ENCODE measurements at places on chromosomes 12 and 14.
A peak's percentile ranks its signal among the peaks of the same experiment; 100 is the strongest.

- no peak for DNase-seq
Observed at GRCh38 chr12:56020423-56021184, at the start of gene IKZF4. Gene IKZF4, plus strand, starts transcription at chr12:56021043. Its CDS starts 451 bp downstream, at chr12:56021494.

DNA sequence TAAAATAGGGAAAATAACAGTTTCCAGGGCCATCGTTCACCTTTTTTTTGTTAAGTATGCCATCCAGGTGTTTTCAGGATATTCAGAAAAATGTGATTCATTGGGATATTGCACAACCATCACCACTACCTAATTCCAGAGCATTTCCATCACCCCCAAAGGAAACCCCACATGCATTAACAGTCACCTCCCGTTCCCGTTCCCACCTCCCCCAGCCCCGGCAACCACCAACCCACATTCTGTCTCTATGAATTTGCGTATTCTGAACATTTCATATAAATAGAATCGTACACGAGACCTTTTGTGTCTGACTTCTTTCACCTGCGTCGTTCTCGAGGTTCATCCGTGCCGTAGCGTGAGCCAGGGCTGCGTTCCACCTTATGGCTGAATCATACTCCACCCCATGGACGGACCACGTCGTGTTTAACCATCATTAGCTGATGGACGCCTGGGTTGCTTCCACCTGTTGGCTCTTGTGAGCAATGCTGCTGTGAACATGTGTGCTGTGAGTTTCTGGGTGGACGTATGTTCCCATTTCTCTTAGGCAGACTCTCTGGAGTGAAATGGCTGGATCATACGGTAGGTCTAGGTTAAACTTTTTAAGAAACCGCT is 51.0 kb upstream of the NCOR2 start:
- no peak for DNase-seq

DNA sequence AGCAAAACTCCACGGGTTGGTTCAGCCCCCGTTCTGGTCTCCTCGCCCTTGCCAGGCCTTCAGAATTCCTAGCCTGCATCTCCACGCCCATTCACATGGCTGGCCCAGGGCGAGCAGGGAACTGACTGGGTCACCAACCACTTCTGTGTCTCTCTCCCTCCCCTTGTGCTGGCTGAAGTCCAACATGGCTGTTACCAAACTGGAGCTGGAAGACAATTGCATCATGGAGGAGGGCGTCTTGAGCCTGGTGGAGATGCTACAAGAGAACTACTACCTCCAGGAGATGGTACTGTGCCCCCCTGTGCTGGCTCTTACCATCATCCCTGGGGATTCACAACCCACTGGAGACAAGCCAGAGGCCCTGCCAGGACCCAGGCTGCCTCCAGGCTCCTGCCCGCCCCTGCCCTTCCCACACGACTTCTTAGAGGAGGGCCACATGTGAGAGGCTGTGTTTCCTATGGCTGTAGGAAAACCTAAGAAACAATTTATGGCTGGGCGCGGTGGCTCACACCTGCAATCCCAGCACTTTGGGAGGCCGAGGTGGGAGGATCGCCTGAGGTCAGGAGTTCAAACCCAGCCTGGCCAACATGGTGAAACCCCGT is 9.9 kb downstream of the LRRC74A start:
- DNase-seq, result no peak

- no peak for DNase-seq
Observed at GRCh38 chr14:96126339-96126782, 78.3 kb upstream of the BDKRB2 start.

DNA sequence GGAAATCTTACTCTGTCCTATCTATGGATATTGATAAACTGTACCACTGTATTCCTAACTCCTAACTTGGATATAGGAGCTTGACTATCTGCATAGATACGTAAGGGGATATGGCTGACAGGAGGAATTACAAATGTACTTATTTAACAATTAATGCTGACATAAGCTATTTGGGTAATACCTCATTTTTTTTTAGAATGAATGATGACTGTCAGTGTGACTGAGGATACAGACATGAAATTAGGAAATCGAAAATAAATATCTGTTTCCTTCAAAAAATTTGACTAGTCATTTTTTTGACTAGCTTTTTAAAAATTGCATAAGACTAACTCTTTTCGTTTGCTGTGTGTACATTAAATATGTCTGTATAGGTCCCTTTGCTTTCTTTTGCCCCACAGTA is 74.9 kb downstream of the PDE3A start:
- no peak for DNase-seq

GRCh38 chr14:36553656-36554260 is 28.7 kb downstream of the NKX2-8 start:
- peak; percentile 6 for DNase-seq

GRCh38 chr14:25041484-25041883 is 8.5 kb downstream of the STXBP6 start:
- DNase-seq, result no peak

DNA sequence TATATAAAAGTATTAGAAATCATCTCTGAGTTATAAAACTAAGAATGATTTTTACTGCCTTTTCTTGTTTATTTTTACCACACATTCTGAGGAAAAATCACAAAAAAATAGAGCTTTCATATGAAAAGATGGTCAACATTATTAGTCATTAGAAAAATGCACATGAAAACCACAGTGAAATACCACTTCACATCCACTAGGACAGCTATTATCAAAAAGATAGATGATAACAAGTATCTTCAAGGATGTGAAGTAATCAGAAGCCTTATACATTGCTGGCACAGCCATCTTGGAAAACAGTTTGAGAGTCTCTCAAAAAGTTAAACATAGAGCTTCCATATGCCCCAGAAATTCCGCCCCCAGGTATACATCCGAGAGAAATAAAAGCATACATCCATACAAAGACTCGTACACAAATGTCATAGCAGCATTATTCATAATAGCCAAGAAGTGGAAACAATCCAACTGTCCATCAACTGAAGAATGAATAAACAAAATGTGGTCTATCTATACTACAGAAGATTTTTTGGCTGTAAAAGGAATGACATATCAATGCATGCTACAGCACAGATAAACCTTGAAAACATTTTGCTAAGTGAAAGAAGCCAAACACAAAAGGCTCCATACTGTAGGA is 523.9 kb downstream of the FUT8 start:
- DNase-seq, result no peak

- no peak for DNase-seq
Observed at GRCh38 chr14:36797634-36798033, 136.0 kb downstream of the PAX9 start.

DNA sequence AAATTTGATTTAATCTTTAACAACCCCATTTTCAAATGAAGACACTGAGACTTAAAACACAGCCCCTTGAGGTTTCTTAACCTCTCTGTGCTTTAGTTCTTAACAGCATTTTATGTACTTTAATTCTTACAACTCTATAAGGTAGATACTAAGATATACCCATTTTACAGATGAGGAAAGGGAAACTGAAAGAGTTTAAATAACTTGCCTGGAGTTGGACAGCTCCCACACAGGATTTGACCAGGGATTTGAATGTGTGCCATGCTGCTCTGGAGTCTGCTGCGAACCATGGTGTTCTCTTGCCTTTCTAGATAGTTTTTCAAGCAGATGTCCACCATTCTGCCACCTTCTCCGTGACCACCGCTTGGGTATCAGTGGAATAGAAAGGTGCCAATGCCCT is 28.2 kb downstream of the RNFT2 start:
- DNase-seq, result no peak

- DNase-seq, result no peak
Observed at GRCh38 chr12:121230538-121230907, 20.6 kb downstream of the P2RX4 start.

DNA sequence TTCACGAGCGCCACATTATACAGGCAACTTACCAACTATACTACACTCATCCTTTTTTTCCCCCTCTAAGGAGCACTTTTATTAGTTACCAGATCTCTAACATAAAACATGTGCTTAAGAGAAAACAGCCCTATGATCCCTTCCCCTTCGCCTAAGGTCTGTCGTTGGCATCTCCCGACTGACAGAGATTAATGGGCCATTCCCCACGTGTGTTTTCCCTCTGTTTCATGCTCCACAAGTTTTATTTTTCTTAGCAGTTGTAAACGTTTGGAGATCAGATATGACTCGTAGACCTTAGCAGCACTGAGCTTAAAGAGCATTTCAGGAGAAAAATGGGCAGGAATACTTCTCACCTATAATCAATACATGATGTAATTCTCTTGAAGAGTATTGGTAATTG is 51.4 kb upstream of the FZD10 start:
- no peak for DNase-seq

DNA sequence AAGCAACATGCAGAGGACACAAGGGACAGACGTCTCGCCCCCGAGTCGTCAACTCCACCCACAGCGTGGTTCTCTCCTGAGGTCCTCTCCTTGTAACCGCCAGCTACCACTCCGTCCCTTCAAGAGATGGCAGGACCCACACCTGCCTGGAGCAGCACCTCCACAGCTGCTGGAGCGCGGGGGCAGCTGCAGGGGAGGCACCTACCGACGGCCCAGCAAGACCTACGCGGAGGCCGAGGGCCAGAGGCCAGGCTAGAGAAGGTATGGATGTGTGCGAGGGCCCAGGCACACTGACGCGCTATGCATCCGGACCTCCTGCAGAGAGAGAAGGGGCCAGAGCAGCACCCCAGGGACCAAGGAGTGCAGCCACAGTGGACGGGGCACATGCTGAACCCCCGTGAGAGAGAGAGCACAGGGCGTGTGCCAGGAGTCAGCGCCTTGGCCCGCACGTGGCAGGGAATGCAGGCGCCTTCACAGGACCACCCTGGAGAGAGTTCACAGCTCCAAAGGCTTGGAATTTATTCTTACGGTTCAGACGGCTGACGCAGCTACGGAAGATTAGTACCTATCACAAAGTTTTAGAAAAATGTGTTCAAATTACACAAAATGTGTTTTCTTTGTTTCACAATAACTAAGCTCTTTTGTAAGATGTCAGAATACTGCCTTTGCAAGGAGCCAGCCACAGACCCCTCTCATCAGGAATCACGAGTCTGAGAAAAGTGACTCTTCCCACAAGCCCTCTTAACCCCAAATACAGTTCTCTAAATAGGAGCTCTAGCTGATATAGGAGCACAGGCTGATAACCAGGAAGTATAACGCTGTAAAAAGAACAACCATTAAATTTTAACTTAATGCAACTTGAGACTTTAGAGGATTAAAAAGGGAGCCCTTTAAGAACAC is 36.8 kb downstream of the CDC42BPB start:
- DNase-seq, result no peak

- no peak for DNase-seq
Observed at GRCh38 chr12:5976196-5976595, 31.1 kb upstream of the ANO2 start.

DNA sequence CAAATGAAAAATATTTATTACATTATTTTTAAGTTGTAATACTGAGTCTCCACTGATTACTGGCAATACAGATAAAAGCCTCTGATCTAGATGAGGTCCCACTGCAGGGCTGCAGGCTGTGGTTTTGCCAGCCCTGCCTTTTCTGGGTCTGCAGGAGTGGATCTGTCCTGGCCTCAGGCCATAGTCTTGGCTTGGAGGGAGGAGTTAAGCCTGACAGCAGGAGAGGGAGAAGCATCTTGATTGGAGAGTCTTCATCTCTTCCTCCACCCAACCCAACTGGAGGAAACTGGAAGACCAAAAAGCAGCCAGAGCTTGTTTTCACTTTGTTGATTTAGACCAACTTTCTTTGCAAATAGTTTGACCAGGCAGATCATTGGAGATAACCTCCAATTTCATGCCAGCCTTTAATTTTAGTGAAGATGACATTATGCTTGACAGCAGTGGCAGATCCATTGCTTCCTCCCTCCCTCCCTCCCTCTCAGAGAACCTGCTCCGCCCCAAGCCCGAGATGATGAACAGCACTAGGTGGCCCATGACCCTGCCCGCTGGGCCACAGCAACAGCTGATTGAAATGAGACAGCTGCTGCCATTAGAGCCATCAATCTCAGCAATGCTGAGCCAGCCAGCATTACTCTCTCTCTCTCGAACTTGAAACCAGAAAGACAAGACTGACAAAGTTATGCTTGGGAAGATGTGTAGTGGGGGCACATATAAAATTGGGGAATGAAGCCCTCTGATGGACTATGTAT is 222.4 kb downstream of the GLT1D1 start:
- no peak for DNase-seq

- no peak for DNase-seq
Observed at GRCh38 chr12:66742508-66743367, 63.9 kb upstream of the GRIP1 start.

GRCh38 chr14:76941544-76941943 is 87.0 kb downstream of the IRF2BPL start:
- no peak for DNase-seq

DNA sequence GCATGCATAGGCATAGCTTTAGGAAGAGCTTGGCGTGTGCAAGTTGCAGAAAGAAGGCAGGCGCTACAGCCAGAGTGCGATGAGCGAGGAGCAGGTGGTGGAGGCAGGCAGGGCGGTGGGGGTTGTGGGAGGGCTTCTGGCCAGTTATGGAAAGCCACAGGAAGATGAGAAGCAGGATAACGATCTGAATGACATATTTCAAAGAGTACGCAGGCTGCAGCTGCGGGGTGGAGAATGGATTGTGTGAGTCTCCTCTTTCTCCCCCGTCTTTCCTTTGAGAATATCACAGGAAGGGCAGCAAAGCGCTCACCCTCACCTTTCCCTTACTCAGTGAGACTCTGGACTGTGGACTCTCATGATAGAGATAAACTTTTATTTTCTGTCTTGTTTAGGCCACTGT is 48.7 kb upstream of the PLXNC1 start:
- no peak for DNase-seq

DNA sequence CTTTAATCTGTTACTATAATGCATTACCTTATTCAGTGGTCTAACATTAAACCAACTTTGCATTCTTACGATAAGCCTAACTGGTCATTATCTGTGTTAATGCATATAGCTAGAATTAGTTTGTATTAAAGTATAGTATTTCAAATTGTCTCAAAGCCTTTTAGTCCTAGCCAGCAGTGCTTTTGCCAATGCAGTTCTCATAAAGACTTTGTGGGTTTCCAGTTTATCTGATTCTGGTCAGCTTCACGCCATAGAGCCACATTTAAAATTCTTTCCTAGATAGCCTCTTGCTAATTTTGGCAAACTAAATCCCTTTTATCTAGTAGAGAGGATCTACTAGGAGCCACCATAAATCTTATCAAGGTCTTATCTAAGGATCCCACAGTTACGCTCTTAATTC is 78.9 kb upstream of the VASH1 start:
- no peak for DNase-seq

DNA sequence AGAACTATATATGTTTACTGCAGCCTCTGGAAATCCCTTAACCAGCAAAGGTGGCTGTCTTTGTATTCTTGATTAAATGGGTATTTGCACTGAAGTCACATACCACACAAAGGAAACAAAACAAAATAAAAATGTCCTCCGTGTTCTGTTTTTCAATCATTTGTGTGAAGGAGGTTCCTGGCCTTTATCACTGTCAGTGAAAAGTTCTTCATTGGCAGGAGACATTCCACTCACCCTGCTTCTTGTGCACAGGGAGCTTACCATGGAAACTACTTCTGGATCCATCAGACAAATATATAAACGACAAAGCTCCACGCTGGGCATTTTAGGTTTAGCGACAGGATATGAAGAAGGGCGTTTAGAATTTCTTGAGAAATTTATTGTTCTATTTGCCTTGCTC is 5.7 kb upstream of the NKX2-8 start:
- DNase-seq, result no peak

DNA sequence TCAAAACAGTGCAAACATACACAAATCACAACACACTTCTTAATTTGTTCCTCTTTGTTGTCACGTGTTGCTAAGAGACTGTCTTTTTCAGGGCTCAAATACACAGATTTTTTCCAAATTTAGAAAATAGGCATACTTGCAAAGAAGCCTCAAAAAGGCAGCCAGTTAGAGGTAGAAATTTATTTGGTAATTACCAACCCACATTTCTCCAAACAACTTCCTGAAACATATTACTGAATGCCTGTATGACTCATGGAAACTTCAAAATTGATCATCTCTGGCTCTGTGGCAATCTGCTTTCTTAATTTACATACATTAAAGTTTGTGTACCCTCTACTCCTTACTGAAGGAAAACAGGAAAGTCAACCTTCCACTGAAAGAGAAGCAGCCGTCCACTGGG is 36.4 kb downstream of the PPM1H start:
- DNase-seq, result no peak

All from NCI-H1436 treated with DMSO at 0.1 percent for 48 hours (cell line).